Stimulated activated CD4-positive, alpha-beta T cell treated with anti-CD3 and anti-CD28 coated beads, Interleukin-12 subunit alpha, Interleukin-12 subunit beta, amount 100 ng/mL, for 48 hours (primary cell): ENCODE measurements at places on chromosomes 12 and 14.

DNA sequence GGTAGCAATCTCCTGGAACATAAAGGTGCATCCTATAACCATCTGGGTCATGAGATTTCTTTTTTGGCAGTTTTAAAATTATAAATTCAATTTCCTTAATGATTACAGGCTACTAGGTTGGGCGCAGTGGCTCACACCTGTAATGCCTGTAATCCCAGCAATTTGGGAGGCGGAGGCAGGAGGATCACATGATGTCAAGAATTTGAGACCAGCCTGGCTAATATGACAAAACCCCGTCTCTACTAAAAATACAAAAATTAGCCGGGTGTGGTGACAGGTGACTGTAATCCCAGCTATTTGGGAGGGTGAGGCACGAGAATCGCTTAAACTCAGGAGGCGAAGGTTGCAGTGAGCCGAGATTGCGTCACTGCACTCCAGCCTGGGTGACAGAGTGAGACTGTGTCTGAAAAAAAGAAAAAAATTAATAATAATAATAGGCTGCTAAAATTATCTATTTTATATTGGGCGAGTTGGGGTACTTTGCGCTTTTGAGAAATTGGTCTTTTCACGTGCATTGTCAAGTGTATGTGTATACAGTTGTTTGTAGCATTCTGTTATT, 17.2 kb upstream of the ARF6 start:
- no peak for DNase-seq

DNA sequence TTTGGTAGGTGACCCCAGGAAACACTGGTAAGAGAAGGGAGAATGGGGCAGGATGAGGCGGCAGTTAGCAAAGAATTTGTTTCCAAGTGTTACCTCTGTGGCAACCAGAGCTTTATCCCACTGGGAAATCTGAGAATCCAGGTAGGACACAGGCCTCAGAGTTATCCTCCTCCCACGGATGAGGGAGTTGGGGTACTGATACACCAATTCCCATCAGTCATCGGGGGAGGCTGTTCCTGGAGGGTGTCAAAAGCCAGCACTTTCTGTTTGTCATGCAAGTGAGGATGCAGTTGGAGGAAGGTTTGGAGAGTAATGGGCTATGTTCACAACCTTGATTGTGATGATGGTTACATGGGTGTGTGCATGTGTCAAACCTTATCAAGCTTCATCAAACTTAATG, 221.2 kb upstream of the SFSWAP start:
- no peak for DNase-seq

DNA sequence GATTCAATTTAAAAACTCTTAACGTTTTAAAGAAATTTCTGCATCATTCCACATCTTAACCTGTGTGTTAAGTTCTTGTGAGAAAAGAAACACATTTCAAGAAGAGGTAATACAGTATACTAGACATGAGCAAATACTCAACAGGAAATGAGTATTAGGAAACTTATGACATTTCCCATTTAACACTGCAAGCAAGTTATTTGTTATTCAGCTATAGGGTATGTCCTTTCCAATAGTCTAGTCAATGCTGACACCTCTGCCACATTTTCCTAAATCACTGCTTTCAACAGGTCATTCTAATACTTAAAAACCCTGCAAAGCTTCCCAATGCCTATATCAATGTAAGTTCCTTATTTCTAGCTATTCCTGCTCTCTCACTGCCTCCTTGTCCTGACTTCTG, 93.1 kb downstream of the DDHD1 start:
- DNase-seq, result no peak

GRCh38 chr14:102215071-102215470, 75.4 kb downstream of the WDR20 start:
- no peak for DNase-seq

GRCh38 chr12:53726341-53726740, 911 bp downstream of the CALCOCO1 start:
- DNase-seq, result no peak

DNA sequence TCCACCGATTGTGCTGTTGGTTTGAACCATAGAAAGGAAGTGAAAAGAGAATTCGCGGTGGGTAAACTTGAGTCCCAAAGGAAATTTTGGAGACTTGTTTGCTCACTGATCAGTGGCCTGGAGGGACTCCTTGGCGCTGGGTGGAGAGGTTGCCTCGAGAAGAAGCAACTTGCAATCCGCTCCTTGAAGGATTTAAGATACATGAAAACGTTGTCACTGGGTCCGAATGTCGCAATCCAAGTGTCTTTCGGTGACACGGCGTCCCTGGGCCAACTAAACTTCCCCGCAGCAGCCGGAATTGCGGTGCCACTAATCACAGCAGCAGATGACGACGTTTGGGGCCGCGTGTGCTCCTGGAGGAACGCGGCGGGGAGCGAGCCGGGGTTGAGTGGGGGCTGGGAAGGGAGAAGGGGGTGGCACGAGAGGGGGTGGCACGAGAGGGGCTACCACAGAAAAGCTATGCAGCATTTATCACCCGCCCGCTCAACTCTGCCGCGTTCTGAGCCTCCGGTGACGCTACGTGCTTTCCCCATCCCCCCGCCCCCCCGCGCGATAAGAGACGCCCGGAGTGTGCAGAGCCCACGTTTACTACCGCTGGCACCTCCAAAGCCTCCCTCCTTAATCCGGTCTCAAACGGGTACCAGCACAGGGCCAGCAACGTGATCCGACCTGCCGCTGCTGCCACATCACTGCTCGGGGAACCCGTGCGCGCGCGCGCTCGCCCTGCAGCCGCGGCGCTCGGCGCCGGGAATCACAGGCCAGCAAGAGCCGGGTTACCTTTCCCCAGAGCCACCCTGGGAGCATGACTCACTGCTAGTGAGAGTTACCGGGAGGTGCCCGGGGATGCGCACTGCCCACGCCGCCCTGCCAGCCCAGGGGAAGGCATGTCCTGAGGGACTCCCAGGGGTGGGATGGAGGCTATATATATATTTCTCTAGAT, 833 bp upstream of the BHLHE41 start:
- DNase-seq, result no peak

GRCh38 chr12:4148418-4149056, 125.0 kb upstream of the CCND2 start:
- DNase-seq, result no peak

GRCh38 chr14:54123841-54124240, 167.2 kb upstream of the BMP4 start:
- no peak for DNase-seq

DNA sequence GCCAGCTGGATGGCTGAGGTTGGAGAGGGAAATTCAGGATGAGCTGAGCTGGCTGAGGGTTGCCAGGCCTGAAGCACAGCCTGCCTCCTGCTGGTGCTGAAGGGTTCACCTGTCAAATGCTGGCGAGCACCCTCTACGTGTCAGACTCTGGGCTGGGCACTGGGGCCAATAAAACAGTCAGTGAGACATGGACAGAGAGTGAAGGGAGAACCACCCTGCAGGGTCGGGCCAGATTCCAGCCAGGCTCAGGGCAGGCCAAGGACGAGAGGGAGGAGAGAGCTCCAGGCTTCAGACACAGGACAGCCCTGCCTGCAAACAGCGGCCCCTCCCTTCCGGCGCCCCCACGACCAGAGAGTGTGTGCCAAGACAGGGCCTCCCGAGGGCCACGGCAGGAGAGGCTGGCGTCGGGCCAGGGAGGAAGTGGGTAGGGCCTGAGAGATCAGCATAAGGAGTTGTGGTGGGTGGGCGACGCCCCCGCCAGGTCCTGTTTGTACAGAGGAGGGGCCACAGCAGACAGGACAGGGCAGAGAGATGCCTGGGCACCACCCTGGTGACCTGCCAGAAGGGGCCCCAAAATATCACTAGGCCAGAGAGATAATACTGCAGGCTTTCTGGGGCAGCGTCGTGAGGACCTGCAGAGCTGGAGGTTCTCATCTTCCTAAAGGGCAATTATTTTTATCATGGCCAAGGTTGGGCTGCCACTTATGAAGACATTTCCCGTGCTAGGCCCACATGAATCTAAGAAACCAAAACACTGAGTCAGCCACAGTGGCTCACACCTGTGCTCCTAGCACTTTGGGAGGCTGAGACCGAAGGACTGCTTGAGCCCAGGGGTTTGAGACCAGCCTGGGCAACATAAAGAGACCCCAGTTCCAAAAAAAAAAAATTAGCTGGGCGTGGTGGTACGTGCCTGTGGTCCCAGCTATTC, 73.1 kb upstream of the GPR68 start:
- peak; percentile 62 for DNase-seq

DNA sequence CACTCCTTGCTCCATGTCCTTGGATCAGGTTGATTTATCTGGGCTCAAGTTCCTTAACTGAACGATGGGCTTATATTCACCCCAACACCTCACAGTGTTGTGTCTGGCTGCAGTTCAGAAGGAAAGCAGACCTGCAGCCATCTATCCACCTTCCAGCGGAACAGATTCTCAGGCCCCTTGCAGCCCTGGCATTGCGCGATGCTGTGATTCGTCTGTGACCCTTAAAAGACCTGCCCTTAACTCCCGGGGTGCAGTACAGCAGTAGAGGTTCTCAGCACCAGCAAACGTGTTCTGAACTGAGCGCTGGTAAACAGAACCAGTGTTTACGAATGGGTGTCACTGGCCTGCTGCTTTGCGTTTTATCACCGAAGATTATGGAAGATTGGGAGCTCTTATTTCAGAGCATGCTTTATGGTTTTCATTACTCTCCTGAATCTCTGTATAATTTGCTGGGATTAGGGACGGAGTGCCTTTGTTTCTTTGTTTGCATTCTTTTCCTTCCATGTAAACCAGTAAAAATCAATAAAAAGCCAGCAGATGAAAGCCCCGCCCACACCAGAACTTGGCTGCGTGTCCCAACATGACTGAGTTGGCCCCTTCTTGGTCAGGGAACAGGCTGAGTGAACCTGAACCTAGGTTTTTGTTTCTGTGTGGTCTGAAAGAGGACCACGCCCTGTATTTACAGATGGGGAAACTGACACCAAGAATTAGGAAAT, 286.7 kb upstream of the CRY1 start:
- DNase-seq, result no peak

DNA sequence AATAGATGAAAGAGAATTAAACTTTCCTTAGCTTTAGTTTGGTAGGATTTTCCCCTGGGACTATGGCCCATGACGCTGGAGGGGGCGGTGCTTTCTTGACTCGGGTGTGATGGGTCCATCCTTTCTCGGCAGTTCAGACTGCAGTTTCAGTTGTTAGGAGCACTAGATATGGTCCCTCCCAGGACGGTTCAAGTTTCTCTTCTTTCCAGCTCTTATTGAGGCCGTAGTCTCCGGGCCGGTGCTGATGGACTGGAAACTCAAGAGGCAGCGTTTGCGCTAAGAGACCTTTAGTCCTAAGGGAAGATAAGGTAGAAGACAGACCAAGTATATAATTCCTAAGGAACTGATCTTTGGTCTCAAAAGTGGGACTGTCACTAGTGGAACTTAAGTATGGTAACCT, 111.2 kb downstream of the RIN3 start:
- no peak for DNase-seq

- DNase-seq, result no peak
These were observed 43.6 kb upstream of the LHX5 start for GRCh38 chr12:113515082-113515856.

DNA sequence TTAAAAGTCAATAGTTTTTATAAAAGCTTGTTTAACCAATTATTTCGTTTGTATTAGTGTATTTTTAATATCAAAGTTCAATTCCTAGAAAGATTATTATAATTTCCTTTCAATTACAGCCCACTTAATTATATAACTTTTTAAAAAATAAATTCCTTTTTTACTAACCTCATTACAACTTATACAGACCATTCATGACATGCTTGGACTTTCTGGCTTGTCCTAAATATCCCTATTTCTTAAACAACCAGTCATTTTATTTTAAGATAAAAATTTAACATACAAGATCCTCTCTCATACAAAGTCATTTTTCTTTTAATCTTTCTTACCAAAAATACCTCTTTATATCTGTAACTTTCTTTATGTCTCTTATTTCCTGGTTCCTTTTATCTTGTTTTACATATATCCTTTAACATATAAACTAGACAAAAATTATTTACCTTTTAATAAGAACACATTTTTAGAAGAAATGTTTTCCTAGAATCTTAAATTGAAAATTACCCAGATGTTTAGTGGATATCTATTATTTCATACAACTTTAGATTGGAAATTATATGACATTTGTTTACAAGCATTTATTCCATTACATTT, 10.4 kb upstream of the TMEM263 start:
- DNase-seq, result no peak

DNA sequence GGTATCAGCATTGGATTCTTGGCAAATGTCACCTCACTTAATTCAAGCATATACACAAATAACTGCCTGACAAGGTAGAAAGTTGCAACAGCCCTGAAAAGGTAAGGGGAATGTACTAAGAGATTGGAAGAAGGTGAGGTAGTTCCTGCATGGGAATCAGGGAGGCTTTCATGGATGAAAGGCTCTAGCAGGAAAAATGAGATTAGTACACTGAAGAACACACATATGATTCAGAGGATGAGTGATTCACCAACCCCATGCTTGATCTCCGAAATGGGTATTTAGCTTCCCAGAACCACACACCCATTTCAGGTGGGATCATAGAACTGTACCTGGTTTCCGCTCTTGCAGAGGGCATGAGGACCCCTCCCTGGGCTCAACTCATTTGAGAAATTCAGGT, 65.8 kb downstream of the PAH start:
- no peak for DNase-seq

- DNase-seq, result no peak
These were observed 68.6 kb downstream of the ACSS3 start for GRCh38 chr12:81146228-81147225.

- no peak for DNase-seq
These were observed 48.6 kb upstream of the PPP1R12A start for GRCh38 chr12:79983492-79983891.

GRCh38 chr12:73136386-73136785, 864.2 kb downstream of the TRHDE start:
- DNase-seq, result no peak

GRCh38 chr12:28127455-28127854, 62.8 kb upstream of the CCDC91 start:
- no peak for DNase-seq
